Activated CD4-positive, alpha-beta memory T cell treated with anti-CD3 and anti-CD28 coated beads, Interleukin-2, amount 10 ng/mL, durations not matched to agents 7 days and 5 days (primary cell): ENCODE measurements at places on chromosomes 6 and 20. TPM values are rescaled to one million over a fixed set of nuclear protein-coding genes. Genes with fewer than 3 reads are reported as not detected.
A peak's percentile ranks its signal among the peaks of the same experiment; 100 is the strongest.

DNA sequence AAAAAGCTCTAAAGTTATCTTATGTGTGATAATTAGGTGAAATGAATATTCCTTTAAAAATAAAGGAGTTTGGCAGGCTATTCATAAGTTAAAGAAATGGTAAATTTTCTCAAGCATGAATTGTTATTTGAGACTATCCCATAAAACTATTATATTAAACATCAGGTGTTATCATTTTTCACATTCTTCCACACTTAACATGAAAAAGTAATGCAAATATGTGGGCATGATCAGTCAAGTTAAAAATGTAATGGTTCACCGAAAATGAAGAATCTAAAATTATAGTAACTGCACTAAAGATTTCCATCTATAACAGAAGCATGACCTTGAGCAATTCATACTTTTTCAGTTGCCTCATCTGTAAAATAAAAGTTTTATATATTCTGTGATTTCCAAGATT is 110.8 kb downstream of the KHDRBS2 start:
- no peak for DNase-seq

DNA sequence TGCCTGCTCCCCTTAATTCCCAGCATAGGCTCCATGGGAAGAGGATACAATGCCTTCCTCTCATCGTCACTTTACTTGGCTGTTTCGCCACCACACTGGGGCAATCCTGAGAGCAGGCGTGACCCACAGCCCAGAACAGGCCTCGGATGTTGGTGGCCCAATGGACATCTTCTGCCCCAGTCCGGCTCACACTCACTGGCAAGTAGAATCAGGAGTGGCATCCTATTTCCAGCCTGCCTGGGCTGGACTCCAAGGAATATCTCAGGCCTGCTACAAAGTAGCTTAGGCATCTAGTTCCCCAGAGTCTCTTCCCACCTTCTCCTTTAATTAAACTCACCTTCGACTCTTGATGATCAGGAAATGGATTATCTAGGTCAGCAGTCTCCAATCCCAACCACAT is 110.5 kb downstream of the LRFN2 start:
- no peak for DNase-seq

GRCh38 chr6:47308552-47309290 is 984 bp downstream of the TNFRSF21 start:
- DNase-seq: no peak

DNA sequence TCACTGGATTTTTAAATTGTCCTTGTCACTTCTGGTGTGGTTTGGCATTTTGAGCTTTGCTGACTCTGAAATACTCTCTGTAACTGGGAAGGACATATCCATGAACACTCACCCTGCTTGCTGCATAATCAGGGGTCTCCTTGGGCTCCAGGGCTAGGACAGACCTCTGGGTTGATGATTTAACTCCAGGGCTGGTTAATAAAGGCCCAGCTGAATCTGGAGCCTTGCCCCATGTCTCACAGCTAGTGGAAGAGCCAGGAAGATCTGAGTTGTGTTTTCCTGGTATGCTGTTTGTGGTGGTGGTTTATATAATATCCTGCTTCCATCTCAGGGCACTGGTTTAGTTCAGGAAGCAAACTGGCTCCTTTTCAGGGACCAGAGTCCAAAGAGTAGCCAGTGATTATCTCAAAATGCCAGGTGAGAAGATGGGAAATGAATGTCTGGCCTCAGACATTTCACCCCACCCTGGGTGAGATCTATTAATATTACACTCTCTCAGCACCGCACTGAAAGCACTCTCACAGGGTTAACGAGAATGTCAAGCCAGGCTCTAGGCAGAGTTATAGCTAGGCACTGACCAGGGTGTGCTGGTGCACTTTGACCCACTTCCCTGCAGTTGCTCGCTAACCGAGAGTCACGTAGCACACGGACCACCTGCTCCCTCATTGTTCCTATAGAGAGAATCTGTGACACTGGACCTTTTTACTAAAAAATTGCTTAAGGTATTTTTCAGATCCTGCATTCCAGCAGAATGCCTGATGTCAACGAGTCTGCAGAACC is 90.1 kb upstream of the SLC22A16 start:
- DNase-seq: no peak

DNA sequence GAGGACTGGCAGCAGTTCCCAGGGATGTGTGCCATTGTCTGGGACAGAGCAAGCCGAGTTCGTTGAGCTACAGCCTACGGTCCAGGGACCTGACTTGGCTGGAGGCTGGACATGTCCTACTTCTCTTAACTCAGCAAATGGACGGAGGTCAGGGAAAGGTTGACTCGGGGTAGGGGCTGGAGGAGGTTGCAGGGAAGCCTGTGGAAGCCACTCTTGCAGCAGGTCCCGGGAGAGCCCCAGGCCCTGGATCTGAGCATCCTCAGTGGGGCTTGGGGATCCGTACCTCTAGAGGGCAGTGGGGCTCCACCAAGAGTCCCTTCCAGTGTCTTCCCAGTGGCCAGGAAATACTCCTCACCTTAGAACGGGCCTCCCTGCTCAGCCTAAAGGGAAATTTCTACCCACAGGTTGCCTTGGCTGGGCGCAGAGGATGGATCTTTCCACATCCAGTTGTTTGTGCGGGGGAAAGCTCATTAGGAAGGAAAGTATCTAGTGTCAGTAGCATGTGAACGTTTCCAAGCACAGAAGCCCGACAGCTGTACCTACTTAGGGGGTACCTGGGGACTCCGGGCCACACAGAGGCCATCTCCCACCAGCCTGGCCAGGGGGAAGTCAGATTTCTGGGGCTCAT is 170.2 kb downstream of the NFATC2 start:
- DNase-seq: peak; percentile 66

The ARMH2 gene
- 1.2 TPM for total RNA-seq

The C20orf202 gene
- not detected for total RNA-seq
